ENCODE measurements at places on chromosomes 11 and 22.

DNA sequence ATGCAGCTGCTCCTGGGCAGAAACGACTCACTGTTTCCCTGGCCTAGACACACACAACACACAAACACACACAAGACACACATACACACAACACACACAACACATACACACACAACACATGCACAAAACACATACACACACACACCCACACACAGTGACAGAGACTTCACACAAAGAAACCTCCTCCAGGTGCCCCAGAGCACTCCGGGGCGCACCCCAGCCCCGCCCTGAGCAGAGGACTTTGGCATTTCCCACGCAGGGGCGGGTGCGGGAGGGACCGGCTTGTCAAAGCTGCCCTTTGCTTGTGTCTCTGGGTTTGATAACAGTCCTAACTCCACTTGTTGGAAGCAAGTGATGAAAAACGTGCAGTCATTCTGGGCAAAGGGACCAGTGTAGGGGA, 6.5 kb downstream of the APOBEC3A start:
- no peak for DNase-seq

- no peak for DNase-seq
These were observed 278.2 kb downstream of the DLG2 start for GRCh38 chr11:85348945-85349344.

- no peak for DNase-seq
These were observed 328.6 kb downstream of the TMEM135 start for GRCh38 chr11:87366346-87366745.

- no peak for DNase-seq
These were observed 324.1 kb downstream of the C11orf87 start for GRCh38 chr11:109745996-109746625.

DNA sequence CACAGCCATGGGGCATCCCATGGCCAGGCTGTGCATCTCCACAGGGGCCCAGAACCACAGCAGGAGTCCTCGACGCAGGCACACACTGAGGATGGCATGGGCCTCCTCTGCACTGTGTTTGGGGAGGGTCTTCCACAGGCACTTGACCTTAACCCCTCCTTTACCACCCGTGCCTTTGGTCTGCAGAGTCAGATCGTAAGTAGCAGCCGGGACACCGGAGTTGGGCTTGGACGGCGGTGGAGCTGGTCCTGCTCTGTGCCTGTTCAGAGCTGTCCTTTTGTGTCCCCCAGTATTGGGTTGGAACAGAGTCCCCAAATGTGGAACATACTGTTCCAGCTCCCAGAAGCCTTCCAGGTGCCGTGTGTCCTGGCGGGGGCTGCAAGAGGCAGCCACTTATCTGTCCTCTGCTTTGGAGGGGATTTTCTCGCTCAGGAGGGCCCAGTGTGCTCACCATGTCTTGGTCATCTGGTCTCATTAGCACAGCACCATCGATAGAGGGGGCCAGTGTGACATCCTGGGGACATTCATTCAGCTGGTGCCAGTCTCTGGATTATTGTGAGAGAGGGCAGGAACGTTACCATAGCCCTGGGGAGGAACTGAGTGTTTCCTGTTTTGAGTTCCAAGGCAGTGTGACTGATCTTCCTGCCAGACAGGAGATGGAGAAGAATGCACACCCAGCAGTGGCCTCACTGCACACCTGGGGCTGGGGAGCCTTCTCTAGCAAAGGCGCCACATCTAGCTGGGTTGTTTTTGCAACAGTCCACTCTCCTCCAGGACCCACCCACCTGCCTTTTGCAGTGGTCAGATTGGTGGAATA, 12.4 kb downstream of the CRELD2 start:
- peak; percentile 86 for DNase-seq

DNA sequence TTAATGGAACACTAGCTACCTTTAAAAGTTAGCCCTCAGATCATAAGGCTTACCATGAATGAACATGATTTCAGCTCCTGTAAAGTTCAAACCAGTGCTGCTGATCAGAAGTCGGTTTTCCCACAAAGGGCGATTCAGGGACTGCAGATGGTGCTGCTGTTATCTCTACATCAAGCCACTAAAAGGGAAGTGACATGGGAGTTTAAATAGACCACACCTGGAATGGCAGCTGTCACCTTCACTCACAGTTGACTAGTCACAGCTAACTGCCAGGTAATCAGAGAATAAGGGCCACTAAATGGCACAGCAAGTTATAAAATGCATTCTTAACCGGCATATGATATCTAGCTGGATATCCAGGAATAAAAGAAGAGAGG, 581.1 kb upstream of the ARHGAP42 start:
- DNase-seq, result peak; percentile 2

- no peak for DNase-seq
These were observed 32.8 kb downstream of the ARHGAP20 start for GRCh38 chr11:110679323-110679975.

DNA sequence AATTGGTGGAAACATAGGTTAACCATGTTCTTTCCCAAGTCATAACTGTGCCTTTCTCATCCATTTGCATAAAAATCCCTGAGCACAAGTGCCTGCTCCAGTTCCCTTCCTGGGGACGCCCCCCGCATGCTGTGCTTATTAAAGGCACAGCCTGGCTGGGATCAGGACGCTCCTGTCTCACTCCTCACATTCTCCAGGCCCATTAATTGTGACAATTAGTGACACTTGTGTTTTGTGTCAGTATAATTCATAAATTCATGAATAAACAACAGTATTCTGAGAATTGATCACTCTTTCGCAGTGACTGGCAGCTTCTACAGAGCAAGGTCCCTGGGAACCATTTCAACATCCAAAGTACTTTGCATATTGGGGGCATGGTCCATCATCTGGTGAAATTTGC, 1354.4 kb downstream of the TBC1D22A start:
- DNase-seq, result no peak

- no peak for DNase-seq
These were observed 11.8 kb downstream of the SULT4A1 start for GRCh38 chr22:43850529-43850928.

DNA sequence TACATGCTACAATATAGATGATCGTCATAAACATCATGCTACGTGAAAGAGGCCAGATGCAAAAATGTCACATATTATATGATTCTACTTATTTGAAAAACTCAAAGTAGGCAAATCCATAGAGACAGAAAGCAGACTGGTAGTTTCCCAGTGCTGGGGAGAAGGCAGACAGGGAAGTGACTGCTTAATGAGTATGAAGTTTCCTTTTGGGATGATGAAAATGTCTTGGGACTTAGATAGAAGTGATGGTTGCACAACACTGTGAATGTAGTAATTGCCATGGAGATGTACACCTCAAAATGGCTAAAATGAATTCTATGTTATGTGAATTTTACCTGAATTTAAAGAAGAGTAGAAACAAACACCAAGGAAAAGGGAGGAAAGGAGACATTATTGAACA, 45.2 kb upstream of the EHF start:
- DNase-seq, result no peak

DNA sequence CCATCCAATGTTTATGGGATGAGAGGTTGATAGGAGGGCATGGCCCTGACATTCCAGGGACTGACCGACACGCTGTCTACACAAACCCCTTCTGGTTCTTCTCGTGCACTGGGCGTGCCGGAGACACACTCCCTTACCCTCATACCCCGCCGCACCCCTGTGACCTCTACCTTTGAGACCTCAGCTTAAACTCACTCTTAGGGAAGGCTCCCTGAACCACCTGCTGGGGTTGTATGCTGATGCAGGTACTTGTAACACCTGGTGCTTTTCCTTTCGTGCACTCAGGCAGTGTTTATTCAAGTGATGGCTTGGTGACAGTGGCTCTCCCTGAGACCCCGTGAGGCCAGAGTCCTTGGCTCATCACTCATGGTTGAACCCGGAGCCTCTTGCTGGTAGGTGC, 12.0 kb downstream of the PPARA start:
- DNase-seq, result no peak

DNA sequence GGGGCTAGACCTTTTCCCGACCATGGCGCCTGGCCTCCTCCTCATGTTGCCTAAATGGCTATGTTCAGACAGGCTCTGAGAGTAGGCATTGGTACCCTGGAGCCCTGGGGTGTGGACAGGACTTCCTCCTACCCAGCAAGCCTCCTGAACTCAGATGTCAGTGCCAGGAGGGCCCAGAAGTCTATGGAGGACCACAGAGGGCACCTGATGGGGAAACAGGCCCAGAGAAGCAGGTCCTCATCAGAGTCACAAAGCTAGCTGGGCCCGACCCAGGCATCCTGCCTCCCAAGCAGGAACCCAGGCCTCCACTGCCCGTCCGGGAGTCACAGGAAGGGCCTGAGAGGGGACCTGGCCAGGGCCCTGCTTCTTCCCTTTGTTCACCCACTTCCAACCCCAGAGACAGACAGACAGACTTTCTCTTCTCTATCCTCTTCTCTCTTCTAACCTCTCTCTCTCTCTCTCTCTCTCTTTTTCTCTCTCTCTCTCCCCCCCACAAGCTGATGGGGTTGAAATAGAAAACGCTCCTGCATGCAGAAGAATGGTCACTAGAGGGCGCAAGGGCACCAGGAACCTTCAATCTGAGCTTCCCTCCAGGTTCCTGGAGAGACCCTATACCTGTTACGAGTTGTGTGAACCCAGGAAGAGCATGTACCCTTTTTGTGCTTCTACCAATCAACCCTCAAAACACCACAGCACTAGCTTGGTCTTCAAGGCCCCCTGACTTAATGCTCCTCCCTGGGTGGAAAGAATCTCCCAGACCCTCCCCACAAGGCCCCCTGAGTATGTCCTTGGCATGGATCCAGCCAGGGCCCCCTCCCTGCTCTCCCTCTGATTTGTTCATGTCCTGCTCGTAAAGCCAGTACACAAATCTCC, 27.1 kb downstream of the ARAP1 start:
- peak; percentile 92 for DNase-seq
